ENCODE measurements at places on chromosomes 11 and 22.

- no peak for DNase-seq
Observed at GRCh38 chr22:19866665-19867009, 12.0 kb upstream of the GNB1L start.

- DNase-seq: no peak
Observed at GRCh38 chr11:134516529-134516928, 104.5 kb upstream of the B3GAT1 start.

DNA sequence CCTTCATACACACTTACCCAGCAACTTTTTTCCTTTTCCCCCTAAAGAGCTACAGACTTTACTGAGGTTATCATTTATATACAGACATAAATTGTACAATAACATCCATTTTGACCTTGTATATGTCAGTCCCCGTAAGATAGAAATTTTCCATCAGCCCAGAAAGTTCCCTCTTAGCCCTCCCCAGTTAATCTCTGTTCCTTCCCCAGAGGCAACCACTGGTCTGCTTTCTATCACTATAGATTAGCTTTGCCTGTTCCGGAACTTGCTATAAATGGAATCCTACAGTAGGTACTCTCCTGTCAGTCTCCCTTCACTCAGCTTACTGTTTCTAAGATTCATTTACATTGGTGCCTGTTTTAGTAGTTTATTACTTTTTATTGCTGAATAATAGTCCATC lies 54.9 kb downstream of the TSPAN18 start:
- no peak for DNase-seq

GRCh38 chr11:95895815-95896214 lies 28.1 kb downstream of the MTMR2 start:
- DNase-seq: peak; percentile 61

DNA sequence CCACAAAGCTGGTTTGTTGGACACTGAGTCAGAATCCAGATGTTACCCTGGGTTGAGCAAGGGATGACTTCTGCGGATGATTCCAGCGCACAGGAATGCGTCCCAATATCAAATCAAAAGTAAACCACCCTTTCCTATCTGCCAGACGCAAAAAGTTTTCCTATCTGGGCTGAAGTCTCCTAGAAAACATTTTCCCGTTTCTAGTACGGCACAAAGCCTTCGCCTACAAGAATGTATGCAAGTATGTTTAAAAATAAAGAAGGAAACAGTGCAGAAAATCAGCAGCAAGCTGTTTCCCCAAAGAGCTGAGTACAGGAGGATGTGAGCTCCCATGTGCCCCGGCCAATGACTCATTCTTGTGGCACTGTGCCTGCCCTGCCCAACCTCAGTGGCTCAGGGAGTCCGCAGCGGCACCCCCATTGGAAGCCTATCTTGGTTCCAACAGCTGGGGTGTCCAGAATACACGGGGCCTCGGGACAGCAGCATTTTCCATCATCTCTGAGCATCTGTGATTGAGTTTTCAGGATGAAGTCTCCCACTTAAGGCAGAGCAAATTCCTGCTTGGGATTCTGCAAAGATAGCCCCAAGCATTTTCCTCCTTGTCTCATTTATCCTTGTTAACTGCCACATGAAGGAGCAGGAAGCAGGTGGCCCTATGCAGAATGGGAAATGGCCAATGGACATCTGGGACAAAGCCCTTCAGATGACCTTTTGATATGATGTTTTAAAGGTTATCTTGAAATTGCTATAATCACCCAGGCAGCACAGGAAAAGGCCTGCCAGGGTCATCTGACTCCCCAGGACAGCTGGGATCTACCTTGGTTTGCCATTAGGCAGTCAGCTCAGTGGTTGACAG lies 17.5 kb downstream of the KCNJ5 start:
- no peak for DNase-seq

DNA sequence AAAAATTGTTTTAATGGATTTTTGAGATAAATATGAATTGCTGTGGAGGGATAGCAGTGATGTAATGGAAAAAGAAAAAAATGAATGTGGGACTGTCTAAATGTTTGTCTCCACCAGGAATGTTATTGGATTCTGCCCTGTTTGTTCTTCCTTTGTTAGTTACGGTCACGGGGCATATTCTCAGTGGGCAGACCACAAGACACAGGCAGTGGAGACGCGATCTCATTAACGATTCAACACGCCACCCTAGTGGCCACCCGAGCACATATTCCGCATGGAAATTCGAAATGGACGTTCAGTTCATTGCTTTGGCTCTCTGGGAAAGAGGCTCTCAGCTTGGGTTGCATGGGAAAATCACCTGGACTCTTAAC lies 151.8 kb upstream of the TTC12 start:
- no peak for DNase-seq

DNA sequence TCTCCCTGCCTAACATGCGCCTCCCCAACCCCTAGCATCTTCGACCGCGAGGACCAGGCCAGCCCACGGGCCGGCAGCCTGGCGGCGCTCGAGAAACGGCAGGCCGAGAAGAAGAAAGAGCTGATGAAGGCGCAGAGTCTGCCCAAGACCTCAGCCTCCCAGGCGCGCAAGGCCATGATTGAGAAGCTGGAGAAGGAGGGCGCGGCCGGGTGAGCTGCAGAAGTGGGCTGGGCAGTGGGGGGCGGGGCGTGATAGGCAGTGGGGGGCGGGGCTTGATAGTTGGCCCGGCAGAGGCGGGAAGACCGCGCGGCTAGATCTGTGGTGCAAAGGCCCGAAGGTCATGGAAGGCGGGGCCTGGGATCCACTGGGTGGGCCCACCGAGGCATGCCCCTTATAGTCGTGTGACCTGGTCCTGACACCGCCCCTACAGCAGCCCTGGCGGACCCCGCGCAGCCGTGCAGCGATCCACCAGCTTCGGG lies 8.7 kb downstream of the SELENOM start:
- peak; percentile 81 for DNase-seq

DNA sequence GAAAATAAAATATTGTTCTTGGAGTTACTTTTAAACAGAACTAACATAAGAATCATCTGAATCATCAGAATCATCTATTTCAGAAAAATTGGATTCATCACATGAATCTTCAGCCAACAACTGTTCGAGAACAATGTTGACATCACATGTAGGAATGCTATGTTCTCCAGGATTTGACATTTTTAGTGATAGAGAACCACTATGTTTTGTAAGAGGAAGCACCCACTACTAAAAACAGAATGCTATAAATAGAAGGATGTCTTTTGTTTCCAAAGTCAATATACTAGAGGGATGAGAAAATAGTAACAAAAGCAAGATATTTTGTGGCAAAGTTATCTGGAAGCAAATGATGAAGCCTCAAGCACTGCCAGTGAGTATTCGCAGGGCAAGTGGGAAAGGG lies 263.4 kb upstream of the DDI1 start:
- no peak for DNase-seq

DNA sequence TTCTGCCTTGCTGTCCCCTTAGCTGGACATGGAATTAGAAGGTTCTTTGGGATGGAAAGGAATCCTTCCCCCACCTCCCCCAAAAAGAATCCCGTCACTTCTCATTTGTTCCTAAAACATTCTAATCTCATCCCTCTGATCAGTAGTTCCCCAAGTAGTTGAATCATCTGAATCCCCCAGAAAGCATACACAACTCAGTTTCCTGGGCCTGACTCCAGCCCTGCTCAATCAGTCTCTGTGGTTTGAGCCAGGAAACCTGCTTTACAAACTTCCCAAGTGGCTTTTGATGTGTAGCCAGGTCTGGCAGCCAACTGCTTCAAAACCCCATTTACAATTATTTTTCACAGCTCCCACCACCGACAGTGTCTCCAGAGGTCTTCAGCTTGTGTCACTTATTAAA lies 20.2 kb downstream of the C22orf31 start:
- no peak for DNase-seq

GRCh38 chr11:16925561-16926065 lies 88.6 kb downstream of the PLEKHA7 start:
- peak; percentile 91 for DNase-seq

GRCh38 chr11:62190011-62190410 lies at the start of gene SCGB1D1:
SCGB1D1 (plus strand) TSS chr11:62190216; CDS start chr11:62190285, 69 bp downstream.
- no peak for DNase-seq

DNA sequence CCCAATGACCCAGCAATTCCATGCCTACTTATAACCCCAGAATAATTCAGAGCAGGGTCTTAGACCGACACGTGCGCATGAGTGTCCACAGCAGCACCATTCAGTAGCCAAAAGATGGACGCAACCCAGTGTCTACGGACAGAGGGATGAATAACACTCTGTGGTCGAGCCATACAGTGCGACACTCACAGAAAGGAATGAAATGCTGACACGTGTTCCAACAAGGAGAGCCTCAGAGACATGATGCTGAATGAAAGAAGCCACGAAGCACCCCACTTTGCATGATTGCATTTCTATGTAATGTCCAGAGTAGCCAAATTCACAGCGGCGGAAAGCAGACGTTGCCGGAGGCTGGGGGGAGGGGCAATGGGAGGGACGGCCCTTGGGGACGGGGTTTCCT lies 134.4 kb downstream of the CTTN start:
- no peak for DNase-seq

GRCh38 chr11:765025-765801 lies 12.1 kb downstream of the GATD1 start:
- DNase-seq: peak; percentile 79

- DNase-seq: no peak
Observed at GRCh38 chr11:86984701-86985100, 29.5 kb upstream of the FZD4 start.

DNA sequence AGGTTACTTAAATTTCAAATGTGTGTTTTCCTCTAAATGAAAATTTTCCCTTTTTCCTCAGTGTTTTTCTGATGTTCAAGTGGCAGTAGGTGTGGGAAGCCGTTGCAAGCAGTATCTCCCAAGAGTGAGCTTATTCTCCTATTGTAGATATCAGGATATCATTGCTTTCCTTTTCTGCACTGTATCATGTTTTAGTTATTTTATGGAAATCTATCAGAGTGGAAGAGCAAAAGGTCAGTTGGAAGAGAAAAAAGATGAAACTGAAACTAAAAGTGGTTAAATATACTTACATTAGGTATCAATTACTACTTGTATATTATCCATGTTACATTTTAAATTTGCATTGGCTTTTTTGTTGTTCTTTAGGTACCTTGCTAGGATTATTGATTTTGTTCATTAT lies 57.0 kb downstream of the PDE3B start:
- DNase-seq: no peak

- DNase-seq: no peak
Observed at GRCh38 chr11:121669422-121669821, 216.7 kb upstream of the SORL1-AS1 start.

DNA sequence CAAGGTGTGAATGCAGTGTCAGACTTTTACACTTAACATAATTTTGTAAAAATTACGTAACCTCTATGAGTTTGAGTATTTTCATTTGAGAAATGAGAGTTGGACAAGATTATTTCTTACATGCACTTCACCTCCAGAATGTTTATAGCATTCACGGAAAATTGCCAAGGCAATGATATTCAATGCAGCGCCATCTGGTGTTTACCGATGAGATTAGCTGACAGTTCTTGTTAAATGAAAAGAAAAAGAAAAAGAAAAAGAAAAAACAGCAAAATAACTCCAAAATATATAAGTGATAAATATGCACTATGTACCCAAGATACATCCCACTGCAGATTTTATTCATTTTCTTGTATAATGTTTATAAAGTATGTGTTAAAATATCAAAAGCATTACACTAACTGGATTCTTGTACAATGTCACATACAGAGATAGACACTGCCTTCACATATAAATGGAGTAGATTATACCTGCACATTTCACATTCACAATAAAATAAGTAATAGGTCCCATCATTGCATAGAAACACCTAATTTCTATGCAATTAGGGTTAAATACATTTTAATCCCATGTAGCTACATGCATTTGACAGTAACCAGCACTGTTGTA lies 976.3 kb upstream of the FAT3 start:
- peak; percentile 46 for DNase-seq

DNA sequence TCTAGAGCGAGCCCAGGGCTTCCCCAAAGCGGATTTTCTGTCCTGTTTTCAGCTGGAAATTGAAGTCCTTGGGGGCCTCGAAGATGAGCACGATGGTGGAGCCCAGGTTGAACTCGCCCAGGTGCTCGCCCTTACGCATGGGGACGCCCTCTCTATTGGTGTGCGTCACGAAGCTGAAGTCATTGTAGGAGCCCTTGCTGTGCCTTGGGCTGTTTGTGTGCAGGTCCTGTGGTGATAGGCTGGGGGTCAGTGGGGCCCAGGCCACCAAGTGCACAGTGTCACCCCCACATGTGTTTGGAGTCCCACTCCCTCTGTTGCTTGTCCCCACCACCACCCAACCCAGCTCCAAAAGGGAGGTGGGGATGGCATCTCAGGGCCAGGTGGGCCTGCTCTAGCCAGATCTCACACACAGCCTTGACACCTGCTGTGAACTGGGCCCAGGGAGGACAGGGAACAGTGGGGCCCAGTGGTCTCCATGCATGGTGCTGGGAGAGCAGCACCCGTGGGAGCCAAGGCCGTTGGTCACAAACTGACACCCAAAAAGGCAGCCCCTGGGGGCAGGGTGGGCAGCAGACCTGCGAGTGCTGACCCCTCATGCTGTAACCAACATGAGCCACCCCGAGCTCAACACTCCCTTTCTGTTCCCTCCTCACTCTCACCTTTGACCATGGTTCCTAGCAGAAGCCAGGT lies 42.3 kb downstream of the PISD start:
- no peak for DNase-seq

GRCh38 chr11:115806056-115806455 lies 301.8 kb upstream of the CADM1 start:
- DNase-seq: no peak
